Activated T-cell treated with anti-CD3 and anti-CD28 coated beads, Interleukin-2, amount 50 U/mL, for 72 hours (primary cell): ENCODE measurements at places on chromosomes 7 and 10.

DNA sequence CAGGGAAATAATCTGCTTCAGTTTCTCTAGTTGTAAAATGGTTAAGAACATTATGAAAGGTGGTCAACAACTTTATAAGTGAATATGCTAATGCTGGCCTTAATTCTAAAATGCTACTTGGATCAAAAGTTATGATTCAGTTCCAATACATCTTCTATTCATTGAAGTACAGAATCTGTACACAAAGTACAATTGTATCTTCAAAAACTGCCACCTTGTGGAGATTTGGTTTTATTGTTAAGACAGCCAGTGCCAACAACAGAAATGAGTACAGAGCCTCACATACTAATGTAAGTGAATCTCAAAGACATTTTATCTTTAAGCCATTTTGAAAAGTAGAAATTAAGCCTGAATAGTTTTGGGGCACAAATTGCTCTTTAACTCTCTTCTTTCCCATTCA lies 194.0 kb downstream of the CFTR start:
- DNase-seq: no peak

DNA sequence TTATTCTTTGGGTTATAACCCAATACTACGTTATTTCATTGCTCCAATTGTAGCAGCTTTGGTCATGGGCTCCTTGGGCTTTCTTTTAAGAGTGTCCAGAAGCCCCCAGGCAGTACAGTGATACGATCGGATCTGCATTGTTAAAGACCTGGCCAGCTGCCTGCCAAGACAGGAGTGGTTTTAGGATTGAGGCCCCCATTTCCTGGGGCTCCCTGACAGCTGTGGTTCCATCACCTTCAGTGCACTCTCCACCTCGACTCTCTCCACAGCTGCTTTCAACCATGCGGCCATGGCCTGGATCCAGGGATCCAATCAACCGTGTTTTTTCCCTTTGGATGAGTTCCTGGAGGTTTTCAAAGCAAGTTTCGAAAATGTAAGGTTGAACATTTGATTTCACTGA lies 123.4 kb upstream of the BTBD16 start:
- DNase-seq: no peak

GRCh38 chr10:69645296-69646184 lies 15.5 kb downstream of the FAM241B start:
- no peak for DNase-seq

GRCh38 chr10:70705121-70705861 lies 33.0 kb downstream of the ADAMTS14 start:
- no peak for DNase-seq

GRCh38 chr10:67171970-67172369 lies 246.1 kb downstream of the LRRTM3 start:
- no peak for DNase-seq

DNA sequence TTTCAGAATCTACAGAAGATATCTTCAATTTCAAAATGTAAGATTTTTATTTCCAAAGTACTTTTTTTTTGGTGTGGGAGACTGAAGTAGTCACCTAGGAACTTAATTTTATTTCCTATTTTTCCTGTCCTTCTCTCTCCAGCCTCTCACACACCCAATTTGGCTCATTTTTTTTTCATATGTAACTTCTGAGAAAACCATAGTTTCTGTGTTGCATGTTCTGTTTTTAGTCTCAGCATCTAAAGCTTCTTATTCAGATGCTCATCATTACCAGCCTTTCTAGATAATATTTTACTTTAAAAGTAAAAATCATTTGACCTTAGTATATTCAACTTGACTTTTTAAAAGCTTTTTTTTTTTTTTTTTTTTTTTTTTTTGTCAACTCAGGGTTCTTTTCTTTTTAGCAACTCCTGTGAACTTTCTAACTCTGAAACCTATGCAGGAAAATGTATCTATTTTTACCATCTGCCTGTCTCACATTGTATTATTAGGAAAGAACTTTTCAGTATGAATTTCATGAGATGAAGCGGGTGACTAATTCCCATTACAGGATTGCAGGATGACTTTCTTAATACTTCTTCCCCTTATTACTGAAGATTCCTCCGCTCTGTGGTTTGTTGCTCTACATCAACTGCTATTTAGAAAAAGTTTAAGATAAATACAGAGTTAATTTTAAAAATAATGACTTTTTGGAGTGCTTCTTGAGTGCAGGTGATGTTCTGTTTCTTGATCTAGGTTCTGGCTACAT lies 73.6 kb upstream of the LSM8 start:
- no peak for DNase-seq

DNA sequence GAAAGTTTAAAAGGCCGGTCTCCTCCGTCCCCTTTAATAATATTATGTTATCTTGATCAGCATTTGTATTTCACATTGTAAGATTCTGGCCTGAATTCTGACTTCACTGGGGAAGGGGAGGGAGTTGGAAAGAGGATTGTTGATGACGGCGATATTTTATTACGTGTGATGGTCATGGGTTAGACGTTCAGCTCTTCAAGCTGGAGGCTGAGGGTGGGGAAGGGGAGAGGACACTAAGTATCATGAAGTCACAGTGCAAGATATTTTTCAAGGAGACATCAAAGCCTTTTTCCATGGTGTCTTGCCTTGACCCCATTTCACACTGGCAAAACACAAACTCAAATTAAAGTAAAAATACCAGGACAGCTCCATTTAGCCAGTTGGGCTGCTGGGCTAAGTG lies 126.7 kb downstream of the WDR11 start:
- no peak for DNase-seq

GRCh38 chr7:102044984-102045673 lies 227.7 kb downstream of the CUX1 start:
- no peak for DNase-seq

DNA sequence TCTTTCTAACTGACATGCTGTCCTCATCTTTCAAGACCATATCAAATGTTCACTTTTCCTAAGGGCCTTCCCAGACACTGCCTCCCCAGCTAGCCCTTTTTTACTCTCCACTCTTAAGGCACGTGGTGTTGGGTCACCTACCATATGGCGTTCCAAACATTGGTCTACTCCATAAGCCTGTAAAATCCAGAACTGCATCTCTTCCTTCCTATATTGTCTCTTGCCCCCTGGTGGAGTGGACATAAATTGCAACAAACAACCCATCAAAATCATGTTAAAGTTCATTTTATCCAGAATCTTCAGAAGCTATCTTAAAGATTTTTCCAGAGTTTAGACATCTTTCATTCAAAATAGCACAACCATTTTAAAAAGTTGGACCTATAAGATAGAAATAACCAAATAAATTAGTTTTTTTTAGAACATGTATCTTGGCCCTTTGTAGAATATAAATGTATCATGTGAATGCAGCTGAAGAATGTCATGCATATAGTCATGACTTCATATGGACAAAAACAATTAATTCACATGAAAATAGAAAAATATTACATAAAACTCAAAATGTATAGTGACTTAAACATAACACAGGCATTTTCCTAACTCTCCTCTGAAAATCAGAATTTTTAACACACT lies 180.6 kb upstream of the CHRM2 start:
- DNase-seq: no peak

- no peak for DNase-seq
Measured at GRCh38 chr10:404346-404745, 269.1 kb downstream of the ZMYND11 start.

- no peak for DNase-seq
Measured at GRCh38 chr7:25250386-25250785, 22.1 kb upstream of the NPVF start.

GRCh38 chr7:158993591-158993990 lies 137.2 kb downstream of the DYNC2I1 start:
- no peak for DNase-seq

DNA sequence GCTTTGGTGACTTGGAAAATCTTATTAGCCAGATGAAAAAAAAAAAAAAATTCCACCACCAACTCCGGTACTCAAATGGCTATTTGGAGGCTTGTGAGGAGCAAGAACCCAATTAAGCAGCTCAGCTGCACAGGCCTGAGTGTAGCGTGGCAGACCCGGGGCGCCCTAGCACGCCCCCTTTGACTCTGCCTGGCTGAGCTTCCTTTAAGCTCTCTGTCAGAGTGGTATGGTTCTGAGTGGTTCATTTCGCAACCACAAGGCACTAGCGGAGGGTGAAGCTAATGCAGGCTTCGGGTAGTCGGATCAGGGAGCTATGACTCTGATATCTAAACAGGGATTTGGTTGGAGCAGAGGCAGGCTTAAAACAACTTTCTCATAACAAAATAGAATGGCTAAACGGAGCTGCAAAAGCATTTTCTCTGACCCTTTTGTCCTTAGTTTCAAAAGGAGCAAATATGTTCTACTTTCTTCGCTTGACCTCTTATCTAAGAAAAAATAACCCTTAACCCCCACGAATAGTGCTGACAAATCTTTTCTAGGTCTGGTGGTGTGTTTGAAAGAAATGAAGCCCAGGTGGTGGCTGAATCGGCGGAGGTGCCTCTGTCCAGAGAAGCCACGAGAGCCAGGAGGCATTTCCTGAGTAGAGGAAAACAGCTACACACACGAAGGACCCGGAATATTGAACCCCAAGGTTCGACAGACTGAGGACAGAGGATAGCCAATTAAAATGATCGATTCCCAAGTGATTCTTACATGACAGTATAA lies 285.4 kb upstream of the GLI3 start:
- DNase-seq: no peak

GRCh38 chr10:101061624-101062231 lies at the start of gene KAZALD1:
Gene KAZALD1, plus strand, starts transcription at chr10:101061989. Its CDS starts 604 bp downstream, at chr10:101062593.
- DNase-seq: no peak

DNA sequence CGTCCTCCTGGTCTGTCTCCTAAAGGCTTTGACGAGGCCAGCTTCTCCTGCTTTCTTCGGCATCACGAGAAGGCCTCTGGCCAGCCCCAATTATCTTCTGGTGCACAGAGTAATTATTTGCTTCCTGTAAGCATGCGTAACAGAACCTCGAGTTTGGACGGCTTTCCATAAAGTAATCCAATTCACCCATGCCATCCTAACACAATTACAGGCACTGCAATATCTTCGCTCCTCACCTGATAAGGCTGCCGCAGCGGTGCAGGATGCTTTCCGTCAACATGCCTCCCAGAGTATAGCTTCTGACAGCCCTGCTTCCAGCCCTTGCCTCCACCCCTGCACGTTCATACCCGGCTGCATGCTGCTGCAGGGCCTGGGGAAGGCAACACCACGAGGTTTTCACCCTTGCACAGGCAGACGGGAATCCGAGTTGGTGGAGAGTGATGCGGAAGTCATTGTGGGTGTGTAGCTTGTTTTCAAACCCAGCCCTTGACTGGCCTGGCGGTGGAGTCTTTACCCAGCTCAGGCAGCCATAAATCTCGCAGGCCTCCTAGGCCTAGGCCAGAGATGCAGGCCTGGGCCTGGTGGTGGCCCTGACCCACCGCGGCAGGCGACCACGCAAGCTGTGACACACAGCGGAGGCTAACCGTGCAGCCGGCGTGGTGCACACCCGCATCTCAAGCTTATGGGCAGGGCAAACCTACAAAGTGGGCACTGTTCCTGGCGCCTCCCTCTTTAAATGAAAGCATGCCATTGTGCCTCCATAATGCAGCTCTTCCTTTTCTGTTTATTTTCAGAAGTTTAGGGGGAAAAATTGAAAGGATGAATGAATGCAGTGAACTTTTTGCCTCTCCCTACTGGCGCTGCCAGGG lies 12.7 kb downstream of the EBF3 start:
- DNase-seq: no peak

DNA sequence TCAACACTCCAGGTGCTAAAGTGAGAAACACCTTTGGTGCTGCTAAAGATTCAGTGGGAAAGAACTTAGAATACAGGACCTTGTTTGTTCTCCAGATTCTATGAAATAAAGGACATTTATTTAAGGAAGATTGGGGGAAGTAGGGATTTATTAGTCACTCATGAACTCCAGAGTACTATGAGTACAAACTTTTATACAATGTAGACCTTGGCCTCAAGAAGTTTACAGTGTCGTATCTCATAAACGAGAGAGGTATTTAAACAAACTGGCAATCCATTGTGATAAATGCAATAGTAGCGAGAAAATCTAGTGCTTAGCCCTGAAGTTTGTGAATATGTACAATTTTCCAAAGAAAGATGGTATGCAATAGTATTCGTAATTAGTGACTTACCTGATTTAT lies 59.1 kb downstream of the TES start:
- no peak for DNase-seq

DNA sequence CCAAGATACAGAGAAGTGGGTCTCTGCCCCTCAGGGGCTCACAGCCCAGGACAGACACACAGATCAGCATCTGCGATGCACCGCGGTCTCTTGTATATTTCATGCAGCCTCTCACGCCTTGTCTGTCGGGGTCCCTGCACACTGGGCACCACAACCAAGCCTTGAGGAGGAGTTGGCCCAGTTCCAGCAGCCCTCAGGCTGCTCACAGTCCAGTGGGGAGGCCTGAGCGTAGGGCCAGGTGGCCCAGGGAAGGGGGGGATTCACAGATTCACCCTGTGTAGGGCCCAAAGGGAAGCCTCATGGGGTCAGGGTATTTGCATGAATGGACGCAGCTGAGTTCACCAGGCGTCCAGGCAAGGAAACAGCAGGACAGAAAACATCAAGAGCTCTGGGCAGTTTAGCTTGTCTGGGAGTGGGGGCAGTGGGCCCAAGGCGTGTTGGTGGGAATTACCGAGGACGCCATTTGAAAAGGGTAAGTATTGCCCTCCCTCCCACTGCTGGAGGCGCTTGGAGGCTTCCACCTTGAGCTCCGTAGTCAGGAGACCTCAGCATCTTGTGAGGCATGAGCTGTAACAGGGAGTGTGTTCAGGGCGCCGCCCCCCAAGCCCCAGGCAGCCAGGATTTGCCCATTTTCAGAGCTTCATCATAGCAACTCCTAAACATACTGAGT lies 129.1 kb upstream of the CHST15 start:
- no peak for DNase-seq

- DNase-seq: no peak
Measured at GRCh38 chr7:131103997-131104396, 223.7 kb upstream of the MKLN1 start.

- DNase-seq: no peak
Measured at GRCh38 chr7:26357799-26358151, 66.1 kb downstream of the SNX10 start.

- DNase-seq: no peak
Measured at GRCh38 chr7:24580283-24580946, 7.2 kb downstream of the PALS2 start.

- DNase-seq: no peak
Measured at GRCh38 chr10:62647375-62648092, 157.0 kb upstream of the ADO start.

DNA sequence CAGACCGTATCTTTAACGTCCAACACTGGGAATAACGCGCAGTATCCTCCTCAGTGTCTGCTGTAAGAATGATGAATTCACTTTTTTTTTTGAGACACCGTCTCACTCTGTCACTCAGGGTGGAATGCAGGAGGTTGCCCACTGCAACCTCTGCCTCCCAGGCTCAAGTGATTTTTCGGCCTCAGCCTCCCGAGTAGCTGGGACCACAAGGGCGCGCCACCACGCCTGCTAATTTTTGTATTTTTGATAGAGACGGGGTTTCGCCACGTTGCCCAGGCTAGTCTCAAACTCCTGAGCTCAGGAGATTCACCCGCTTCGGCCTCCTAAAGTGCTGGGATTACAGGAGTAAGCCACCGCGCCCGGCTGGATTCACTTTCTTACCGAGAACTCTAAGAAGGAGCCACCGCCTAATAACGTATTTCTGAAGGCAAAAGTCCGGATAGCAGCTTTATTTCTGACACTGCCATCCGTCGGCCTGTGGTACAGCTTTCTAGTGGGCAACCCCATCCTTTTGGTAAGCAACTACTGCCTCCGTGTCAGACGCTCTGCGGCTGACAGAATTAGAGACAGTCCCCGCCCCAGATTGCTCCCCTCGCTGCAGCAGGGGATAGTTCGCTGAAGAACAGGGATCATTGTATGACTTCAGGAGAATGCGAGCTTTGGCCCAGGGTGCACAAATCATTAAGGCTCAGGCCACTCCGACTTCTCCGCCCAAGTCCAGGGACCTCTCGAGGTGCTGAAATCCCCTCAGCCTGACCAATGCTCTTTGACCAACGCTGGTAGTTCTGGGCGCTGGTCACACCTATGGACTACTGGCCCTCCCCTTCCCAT lies 662 bp downstream of the POLR3A start:
- DNase-seq: peak; percentile 22
